ENCODE measurements at places on chromosomes 5 and 9.

DNA sequence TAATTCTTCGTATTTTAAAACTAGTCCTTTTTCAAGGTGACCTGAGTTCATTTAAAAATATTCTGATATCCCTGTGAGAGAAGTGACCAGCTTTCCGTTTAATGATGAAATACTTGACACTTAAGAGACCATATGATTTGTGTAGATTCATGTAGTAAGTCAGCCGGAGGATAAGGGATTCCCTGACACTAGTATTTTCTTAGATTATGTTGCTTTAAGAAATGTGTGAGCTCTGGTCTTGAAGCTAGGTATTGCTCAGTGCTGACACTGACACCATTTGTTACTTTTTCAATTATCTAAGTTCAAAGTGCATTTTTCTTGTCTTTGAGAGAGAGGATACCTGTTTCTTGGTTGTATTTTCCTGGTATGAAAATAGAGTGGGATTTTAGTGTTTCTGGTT, 4.2 kb downstream of the NIPBL start:
- no peak for DNase-seq

- DNase-seq, result no peak
Observed at GRCh38 chr9:4852419-4852818, 59.7 kb downstream of the RCL1 start.

DNA sequence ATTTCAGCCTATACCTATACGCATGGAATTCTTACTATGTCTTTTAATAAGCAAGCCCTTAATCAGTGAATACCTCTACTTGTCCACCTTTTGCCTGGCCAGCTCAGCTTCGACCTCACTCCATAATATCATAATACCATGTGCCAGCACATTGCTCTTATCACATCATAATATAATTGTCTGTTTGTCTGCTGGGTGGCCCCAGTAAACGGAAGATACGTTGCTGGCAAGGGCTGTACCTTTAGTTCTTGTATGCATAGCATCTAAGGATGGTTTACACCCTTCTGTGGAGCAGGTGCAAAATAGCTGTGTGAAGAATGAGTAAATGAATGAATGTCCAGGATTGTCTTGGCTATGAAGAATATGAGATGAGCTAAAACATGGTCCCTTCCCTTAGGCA, 29.9 kb downstream of the SV2C start:
- no peak for DNase-seq

DNA sequence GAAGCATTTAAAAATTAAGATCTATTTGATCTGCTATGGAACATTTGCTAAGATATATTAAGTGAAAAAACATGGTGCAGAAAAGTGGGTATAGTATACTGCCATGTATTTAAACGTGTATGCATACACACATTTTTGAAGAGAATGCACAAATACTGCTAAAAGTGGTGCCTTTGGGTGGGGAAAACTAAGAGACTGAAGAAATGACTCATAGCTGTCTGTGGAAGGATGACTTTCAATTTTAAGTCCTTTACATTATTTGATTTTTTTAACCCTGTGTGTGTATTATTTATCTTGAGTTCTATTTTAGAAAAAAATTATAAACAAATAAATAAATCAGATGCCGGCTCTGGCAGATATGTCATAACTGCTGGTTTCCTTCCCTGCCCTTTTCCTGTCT, 120.7 kb upstream of the SLIT3 start:
- no peak for DNase-seq

DNA sequence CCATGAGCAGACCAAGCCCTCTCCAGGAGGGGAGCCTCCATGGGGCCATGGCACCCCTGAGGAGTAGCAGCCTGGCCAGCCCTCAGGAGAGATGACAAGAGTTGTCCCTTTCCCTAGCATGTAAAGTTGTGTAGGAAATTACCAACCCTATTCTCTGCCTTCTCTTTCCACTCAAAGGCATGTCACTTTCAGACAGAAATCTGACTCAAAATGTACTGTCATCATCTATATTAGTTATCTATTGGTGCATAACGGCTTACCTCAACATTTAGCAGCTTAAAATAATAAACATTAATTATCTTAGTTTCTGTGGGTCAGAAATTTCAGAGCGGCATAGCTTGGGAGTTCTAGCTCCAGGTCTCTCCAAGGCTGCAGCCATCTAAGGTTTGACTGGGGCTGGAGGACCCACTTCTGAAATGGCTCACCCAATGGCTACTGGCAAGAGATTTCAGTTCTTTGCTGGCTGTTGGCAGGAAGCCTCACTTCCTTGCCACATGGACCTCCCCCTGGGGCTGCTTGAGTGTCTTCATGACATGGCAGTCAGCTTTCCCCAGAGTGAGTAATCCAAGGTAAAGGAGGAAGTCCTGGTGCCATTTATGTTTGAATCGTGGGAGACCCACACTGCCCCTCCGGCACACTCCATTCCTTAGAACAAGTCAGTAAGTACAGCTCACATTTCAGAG, 632.3 kb downstream of the CCDC171 start:
- no peak for DNase-seq

DNA sequence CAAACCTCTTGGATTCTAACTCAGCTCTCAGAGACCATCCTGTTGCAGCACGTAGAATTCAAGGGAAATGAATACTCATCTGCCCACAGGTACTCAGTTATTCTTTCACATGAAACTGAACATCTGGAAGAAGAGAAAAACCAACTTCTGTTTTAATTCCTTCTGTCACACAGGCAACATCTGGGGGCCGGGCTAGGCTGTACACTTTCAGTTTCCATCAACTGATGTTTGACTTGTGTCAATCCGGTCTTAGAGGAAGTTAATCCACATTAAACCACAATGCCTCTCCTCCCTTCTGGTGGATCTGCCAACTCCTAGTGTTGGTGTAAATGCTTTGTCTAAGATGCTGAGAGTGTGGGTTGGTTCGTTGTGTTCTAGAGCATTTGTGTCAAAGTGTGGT, 17.6 kb downstream of the DMRT3 start:
- DNase-seq, result no peak

DNA sequence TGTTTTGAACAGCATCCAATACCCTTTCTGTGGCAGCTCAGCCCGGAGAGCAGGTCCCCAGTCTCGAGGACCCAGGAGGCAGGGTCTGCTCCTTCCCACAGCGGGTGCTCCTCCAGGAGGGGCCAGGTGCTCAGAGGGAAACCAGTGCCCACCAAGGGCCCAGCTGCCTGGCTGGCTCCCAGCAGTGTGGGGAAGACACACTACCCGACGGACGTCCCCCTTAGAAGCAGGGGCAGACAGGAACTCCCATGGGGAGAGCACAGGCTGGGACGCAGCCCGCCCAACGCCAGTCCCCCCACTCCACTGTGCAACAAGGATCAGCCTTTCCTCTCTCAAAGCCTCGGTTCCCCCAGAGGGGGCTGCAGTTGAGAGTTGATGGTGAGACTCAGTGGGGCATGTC, 57.6 kb downstream of the ADAMTS2 start:
- no peak for DNase-seq

DNA sequence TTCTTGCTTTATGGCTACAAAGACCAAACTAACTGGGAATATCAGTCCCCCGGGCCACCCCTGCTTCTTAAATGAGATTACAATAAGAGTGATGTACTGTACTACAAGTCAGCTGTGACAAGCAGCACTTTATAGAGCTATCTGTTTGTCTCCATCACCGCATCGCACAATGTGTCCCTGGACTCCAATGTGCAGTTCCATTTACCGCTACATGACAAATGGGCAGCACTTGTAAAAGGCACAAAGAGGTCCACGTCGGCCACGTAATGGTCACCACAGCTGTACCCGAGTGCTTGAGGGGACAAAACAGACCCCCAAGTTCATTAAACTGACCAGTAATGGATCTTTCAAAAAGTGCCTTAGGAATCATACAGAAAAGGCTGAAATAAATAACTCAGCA, 54.1 kb downstream of the PSMB7 start:
- no peak for DNase-seq

DNA sequence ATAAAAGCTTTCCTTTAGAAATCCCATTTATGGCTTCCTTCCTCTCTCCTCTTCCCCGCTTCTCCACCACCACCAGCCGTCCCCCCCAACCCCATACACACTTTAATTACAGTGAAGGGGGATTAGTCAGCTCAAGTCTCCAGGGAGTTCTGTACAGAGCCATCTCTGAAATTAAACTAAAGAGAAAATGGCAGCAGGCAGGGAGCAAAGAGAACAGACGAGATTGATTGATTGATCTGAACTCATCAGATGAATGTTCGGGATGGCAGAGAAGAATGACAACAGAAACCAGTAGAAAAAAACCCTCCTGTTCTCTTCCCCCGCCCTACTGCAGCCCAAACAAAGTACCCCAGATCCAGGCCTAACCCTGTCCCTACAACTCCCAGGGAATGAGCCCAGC, 241.7 kb upstream of the PANK3 start:
- DNase-seq, result no peak

DNA sequence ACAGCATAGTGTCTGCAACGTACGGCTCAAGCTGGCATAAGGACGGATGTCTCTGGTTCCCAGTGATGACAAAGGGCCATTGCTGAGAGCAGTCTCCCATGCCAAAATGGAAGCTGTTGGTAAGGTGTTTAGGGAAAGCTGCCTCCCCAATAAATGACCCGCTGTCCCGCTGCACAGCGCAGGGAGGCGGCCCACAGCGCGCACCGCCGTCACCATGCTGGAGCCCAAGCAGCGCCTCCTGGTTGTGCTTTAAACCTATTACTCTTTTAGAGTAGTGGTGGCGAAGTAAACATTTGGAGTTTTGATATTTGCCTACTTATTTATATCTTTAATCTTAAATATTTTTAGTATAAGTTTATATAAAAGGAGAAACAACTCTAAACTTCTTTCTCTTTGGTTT, 70.4 kb upstream of the C5orf63 start:
- DNase-seq, result no peak

DNA sequence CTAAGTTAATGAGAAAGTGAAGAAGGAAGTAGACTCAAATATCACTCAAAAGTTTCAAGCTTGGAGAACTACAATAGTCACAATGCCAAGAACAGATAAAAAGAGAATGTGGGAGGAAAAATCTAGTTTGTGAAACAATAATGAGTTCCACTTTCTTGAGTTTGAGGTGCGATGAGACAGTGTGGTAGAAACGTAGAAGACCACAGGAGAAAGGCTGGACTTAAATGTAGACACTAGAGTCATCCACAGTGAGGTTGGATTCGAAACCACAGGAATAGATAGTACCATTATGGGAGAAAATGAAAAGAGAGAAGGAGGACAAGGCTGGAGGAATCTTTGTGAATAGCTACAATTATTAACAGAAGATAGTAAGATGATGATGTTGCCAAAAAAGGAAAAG, 141.1 kb upstream of the LRRTM2 start:
- no peak for DNase-seq

DNA sequence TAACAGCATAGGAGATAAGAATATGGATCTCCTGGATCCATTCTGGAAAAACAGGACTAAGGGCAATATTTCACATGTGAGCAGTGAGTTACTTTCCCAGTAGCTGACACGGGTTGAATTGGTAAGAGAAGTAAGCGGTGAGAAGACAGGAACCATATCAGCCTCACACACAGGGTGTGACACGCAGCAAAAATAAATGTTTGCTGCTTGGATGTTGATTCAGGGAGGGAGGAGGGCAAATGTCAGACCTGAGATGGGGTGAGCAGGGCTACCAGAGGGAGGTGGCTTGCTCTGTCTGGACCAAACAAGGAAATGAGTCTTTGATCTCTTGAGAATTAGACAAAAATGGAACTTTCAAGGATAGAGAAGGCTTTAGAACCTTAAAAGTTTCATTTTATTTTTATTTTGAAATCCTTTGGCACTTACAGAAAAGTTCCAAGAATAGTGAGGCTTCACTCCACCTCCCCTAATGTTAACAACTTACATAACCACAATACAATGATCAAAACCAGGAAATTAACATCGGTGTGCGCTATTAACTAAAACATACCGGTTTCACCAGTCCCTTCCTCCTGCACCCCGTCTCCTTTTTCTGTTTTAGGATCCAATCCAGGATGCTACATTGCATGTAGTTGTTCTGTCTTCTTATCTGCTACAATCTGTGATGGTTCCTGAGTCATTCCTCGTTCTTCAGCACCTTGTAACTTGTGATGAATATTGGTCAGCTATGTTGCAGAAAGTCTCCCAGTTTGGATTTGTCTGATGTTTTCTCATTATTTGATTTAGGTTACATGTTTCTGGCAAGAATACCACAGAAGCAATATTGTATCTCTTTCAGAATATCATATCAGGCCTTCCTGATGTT, 20.5 kb upstream of the ARHGEF28 start:
- DNase-seq, result no peak

DNA sequence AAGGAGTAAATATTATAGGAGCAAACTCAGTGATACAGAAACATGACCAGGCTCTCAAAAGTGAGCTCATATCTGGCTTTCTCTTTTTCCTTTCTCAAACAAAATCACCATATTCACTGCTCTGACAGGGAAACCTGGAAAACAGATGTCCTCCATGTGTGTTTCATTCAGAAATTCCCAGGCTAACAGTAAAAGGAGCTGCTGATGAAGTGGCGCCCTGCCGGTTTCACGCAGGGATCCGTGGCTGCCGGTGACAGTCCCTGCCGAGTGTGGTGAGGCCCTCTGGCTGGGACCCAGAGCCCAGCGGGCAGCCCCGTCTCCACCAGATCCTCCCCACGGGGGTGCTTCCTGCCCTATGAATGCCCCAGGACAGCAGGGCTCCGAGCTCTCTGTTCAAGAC, 208.1 kb downstream of the GNA14 start:
- DNase-seq, result no peak

- DNase-seq, result no peak
Observed at GRCh38 chr9:109012009-109012875, 1.1 kb downstream of the CTNNAL1 start.

GRCh38 chr5:177116631-177117373, 16.8 kb upstream of the NSD1 start:
- no peak for DNase-seq

DNA sequence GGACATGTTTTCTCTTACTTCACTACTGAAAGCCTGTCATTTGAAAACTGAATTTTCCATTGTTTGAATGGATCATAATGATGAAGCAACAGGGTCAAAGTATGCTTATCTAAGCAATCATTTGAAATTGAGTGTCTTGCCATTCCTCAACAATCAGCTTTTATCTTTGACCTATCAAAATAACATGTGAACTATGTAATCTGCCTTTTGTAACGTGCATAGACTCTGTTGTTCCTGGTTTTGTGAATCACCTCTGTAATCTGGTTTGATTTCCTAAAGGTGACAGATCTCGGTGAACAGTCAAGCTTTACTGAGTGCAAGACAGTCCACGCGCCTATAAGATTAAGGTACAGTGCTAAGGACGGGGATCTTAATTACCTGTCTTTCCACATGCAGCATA, 3.3 kb downstream of the MEF2C start:
- DNase-seq, result no peak

DNA sequence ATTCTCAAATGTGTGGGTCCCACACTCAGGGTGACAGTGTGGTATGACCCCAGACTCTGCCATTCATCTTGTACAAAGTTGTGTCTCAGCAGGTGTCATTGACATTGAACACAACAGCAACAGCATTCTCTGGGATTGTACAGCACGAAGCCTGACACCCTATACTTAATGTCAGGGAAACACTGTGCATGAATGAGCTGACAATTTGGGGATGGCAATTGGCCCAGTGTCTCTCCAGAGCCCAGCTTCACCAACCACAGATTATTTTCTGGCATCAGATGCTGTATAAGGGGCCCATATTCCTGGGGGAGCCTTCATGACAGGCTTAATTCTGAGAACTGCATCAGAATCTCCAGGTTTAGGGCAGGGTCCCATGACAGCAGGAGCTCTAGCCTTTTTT, 143.2 kb downstream of the GCNT1 start:
- no peak for DNase-seq
